Endodermal cell (in vitro differentiated cells): ENCODE measurements at places on chromosomes 3 and 15.

DNA sequence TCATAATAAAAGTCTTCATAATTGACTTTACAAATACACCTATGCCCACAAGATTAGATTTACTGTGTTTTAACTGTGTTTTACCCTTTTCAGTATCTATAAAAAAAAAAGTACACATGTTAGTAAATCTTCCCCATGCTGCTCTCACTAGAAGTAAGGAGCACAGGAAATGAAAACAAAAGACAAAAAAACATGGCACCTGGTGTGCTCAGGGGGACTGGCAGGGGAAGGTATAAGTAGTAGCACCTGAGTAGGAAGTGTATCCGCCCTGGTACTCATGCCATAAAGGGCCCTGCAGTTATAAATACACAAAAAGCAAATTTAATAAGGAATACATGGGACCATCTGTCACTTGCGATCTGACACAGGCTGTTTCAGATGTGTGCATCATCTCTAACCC, 8.9 kb upstream of the ALDH1A2 start:
- no peak for DNase-seq
- peaks cover 9% of the 10 kb centered on the region for H3K27me3 ChIP-seq
- H3K36me3 ChIP-seq = no peaks in the 10 kb centered on the region
- H3K27ac ChIP-seq = no peak overlapping the region
- no peak overlapping the region for H3K4me3 ChIP-seq

GRCh38 chr15:90674476-90674875, 42.7 kb upstream of the BLM start:
- no peak overlapping the region for H3K27ac ChIP-seq
- H3K4me3 ChIP-seq = no peak overlapping the region
- no peaks in the 10 kb centered on the region for H3K4me1 ChIP-seq
- no peaks in the 10 kb centered on the region for H3K36me3 ChIP-seq
- DNase-seq = no peak

DNA sequence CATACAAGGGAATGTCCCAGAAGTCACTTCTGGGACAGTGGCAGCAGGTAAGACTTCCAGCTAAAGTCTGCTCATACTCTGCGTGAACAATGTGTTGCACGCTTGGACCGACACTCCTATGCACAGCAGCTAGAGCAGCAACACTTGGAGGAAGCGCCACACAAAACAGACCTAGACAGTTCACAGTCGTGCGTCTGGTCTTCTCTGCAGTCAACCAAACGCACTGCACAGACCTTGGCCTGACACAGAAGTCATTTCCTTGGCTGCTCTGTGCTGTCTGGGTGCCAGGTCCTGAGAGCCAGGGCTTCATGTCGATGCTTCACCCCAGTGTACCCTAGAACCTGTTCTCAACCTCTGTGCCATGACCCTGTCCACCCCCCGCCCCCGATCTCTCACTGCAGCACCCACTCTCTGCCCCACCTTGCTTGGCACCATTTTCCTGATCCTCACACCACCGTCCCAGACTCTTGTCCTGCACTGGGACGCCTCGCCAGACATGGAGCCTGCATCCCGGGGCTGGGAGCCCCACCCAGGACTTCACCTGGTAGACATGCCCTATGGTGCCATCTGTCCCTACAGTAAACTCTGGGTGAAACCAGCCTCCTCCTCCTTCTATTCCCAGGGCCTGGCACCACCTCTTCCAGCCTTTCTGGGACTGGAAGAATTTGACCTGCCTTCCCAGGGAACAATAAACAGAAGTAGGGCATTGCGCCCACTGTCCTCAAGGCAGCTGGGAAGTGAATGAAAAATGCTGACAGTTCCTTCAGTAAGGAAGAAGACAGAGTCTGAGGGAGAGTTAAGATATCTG, 3.1 kb downstream of the ATP10A start:
- no peak overlapping the region for H3K4me3 ChIP-seq
- no peak for DNase-seq

GRCh38 chr3:169759256-169759655, 5.6 kb downstream of the TERC start:
- no peak overlapping the region for H3K27ac ChIP-seq
- no peaks in the 10 kb centered on the region for H3K27me3 ChIP-seq
- H3K4me3 ChIP-seq = no peak overlapping the region
- no peaks in the 10 kb centered on the region for H3K4me1 ChIP-seq
- no peaks in the 10 kb centered on the region for H3K36me3 ChIP-seq

DNA sequence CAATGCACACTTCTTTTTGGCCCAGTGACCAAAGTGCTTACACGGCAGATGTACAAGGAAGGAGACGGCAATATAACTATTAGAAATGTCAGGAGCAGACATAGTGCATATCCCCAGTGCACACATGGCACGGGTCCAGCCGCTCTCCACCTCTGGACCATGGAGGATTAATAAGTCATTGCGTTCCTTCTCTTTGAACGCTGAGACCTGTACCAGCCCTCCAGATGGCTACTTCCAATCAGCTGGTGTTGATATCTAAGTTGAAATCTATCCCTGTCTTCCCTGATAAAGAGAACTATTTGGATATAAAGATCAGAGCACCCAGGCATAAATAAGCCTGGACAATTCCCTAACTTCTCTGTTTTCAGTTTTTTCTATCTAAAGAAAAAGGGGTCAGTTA, 212.5 kb downstream of the CADPS start:
- no peak for DNase-seq
- no peaks in the 10 kb centered on the region for H3K4me1 ChIP-seq
- no peaks in the 10 kb centered on the region for H3K27me3 ChIP-seq
- H3K27ac ChIP-seq = no peak overlapping the region
- no peak overlapping the region for H3K4me3 ChIP-seq
